ENCODE measurements at places on chromosomes 11 and 22. TPM values are rescaled to one million over a fixed set of nuclear protein-coding genes. Genes with fewer than 3 reads are reported as not detected.

DNA sequence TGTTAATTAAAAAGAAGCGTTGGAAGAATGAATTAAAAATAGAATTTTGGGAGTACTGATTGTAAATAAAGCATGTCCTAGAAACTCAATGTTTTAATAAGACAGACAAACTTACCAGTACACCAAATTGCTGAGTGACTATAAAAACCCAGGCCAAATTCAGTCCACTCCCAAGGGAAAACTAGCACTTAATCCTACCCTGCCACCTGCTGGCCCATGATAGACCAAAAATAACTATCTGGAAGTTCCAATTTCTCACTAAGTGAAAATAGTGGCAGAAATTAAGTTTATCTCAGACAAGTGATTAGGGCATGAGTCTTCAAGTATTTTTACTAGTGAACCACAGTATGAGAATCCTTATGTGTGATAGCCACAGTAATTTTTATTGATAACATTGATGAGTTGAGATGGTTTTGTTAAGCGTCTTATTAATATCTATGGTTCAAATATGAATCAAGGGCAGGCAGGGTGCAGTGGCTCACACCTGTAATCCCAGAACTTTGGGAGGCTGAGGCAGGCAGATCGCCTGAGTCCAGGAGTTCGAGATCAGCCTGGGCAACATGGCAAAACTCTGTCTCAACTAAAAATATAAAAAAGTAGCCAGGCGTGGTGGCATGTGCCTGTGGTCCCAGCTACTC lies 9.8 kb upstream of the DDX10 start:
- no peak for DNase-seq

DNA sequence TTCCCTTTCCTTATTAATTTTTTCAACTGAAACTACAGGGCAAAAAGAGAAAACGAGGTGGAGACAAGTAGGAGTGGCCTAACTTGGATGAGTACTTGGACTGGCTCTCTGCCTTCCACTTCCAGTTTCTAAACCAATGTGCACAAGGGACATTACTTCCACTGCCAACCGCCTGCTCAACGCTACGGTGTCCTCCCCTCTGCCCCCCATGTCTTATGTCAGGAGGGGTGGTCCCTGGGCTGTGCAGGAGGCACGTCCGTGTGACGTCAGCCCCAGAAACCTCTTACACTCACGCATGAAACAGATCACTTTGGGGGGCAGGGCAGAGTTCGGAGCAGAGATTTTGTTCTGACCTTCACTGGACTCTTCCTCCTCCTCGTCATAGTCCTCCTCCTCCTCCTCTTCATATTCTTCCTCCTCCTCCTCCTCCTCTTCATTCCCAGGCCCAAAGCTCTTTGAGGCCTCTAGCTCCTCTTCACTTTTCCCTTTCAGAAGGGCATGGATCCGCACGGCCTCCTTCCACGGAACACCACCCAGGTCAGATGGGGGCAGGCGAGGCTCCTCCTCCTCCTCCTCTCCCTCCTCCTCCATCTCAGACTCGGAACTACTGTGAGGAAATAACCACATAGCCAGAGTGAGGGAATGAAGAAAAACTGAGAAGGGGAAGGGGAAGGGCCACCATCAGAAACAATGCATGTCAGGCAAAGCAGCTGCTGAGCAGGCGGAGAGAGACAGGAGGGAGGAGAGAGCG lies 57.4 kb upstream of the BID start:
- DNase-seq = no peak

GRCh38 chr11:118090545-118091162 lies 3.9 kb upstream of the SMIM35 start:
- no peak for DNase-seq

GRCh38 chr11:95512682-95513081 lies 276.9 kb downstream of the FAM76B start:
- DNase-seq = no peak

DNA sequence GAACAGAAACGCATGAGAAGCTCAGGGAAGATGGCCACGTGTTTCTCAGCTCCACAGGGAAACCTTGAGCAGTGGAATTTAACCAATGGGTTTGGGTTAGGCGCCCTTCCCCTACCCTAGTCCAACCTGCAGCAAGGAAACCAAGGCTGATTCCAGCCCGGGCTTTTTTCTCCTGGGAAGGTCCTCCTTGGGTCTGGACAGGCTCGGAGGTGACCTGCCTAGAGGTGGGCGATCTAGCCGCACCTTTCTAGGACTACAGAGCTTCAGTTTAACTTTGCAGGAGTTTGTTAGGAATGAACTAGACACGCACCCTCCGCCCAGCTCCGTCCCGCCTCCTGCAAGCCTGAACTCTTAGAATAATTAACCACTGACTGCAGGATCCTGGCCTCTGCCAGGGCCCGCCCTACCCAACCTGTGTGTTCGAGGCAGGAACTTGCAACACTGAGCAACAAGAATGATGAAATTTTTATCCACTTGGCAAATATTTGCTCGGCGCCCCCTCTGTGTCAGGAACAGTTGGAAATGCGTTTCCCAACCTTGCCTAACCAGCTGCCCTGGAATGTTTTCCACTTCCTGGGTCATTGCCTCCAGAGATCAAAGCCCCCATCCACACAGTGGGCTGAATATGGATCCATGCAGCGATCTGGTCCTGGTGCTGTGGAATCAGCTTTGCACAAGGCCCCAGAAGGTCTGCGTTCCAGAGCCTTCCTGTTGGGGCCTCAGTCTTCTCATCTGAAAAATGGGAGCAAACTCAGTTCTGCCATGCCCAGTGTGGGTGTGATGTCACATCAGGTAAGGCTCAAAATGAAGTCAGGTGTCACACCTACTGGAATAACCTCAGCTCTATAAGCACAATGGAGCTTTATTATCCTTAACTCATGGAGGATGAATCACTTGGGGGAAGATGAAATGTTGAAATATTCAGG lies 13.3 kb downstream of the MPST start:
- no peak for DNase-seq

DNA sequence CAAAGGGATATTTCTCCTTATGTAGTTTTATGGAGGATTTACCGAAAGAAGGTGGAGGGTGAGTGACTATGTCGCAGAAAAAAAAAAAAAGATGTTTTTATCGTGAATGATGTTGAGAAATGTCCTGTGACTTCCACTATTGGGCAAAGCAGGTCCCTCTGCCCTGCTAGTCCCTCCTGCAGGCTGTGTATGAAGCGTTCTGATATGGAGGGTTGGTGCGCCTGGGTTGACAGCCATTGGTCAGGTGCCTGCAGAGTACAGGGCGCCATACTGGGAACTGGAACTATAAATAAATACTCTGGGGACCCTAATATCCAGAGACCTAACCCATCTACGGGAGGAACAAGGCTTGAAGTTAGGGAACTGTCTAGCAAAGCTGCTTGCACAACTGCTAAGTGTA lies 1.5 kb downstream of the IL17RA start:
- DNase-seq = no peak

DNA sequence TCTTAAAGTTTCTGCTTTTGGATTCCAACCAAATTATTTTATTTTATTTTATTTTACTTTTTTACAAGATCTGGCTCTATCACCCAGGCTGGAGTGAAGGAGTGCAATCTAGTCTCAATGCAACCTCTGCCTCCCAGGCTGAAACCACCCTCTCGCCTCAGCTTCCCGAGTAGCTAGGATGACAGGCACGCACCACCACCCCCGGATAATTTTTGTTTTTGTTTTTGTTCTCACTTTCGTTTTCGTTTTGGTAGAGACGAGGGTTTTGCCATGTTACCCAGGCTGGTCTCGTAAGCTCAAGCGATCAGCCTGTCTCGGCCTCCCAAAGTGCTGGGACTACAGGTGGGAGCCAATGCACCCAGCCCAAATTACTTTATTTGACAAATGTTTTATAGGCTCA lies 219.8 kb downstream of the ETS1 start:
- no peak for DNase-seq

- no peak for DNase-seq
Measured at GRCh38 chr11:10328314-10329098, 23.6 kb downstream of the ADM start.

GRCh38 chr11:17988465-17988864 lies 24.4 kb downstream of the SERGEF start:
- no peak for DNase-seq

DNA sequence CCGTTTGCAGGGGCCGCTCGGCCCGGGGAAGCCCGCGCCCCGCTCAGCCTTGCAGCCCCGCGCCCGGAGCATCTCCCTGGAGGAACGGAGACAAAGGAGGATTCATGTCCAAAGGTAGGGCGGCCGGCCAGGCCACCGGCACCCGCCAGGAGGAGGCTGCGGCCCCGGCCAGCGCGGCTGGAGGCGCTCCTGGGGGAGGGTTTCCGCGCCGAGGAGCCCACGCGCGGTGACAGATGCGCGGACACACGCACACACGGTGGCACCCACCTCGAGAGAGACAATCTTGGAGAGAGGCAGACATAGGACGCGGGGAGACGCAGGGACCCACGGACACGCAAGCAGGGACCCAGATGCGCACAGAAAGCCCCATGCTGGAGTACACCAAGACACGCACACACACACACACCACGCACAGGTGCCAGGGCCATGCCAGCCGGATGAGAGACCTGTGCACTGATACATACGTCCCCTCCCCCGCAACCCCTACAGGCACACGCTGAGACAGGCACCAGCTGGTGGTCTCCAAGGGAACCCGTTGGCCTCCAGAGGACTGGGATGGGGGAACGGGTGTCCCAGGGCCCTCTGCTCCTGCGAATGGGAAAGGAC lies 7.8 kb downstream of the SEPTIN3 start:
- no peak for DNase-seq

DNA sequence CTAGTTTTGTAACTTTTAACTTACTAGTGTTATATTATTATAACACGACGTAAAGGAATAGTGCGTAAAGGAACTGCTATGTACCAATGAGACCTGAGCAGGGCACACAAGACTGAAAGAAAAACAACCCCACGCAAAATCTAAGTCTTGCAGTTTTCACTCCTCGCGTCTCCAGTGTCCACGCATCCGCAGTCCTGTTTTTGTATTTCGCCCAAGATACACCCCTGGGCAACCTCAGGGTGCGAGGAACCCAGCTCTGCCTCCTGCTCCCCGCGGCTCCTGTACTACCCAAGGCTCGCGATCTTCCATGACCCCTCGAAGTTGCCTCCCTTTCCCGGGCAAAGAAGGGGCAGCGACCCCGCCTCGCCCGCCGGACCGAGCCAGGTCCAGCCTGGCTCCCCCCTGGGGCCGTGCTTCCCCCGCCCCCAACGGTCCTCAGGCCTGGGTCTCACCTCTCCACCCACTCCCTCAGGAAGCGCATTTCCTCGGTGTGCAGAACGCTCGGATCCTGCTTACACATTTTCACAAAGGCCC lies 393 bp downstream of the ST13 start:
- DNase-seq = no peak

DNA sequence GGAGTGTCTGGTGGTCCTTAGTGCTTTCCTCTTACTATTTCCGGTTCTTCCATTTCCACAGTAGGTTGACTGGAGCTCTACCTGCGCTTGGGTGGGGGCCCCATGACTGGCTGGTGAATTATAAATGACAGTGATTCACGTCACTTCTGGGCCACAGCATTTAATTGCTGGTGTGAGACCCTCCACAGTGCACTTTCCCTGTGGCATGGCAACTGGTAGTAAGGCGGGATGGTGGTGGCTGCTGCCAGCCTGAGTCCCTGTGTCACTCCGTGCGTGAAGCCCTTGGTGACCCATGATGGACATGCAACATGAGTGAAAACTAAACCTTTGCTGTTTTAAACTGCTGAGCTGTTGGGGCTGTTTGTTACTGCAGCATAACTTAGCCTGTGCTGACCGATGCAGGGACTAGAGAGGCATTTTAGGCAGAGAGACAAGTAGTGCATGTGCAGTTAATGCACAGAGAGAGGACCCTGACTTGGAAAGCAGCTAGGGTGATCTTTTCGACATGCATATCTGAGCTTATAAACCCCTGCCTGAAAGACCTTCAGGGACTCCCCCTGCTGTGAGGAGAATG lies 3.1 kb downstream of the PRDM11 start:
- DNase-seq = peak; percentile 43

DNA sequence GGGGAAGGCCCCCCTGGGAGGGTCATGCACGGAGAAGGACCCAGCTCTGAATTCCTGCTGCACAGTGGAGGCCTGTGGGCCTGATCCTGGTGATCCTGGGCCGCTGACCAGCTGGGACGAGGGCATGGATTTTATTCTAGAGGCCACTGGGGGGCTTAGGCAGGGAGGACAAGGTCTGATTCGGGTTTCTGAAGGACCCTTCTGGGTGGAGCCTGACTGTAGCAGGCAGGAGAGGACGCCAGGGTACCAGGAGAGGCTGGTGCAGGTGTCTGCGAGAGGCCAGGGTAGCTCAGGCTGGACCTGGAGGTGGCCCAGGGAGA lies 31.3 kb downstream of the MPPED1 start:
- peak; percentile 9 for DNase-seq

- DNase-seq = peak; percentile 89
Measured at GRCh38 chr11:726278-727220, 20.5 kb downstream of the EPS8L2 start.

DNA sequence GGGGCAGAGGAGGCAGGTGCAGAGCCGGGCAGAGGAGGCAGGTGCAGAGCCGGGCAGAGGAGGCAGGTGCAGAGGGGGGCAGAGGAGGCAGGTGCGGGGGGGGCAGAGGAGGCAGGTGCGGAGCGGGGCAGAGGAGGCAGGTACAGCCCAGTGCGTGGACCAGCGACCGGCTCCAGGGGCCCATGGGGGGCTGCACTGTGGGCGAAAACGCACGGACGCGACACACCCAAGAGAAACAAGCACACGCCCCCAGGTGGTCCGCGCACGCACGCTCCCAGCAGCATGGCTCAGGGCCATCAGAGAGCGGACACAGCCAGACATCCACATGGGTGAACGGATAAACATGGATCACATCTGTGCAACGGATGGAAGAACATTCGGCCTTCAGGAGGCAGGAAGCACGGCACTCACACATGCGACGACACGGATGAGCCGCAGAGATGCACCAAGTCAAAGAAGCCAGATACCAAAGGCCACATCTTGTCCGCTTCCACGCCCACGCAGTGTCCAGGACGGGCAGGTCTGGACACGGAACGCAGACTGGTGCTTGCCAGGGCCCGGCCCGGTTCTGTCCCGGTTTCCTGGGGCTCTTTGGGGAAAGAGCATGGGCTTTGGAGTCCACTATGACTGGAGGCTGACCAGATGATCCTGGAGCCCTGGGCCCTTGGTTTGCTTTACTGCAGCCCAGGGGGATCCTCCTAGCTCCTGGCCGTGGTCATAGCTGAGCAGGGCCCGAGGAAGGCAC lies 21.8 kb downstream of the OSBPL5 start:
- DNase-seq = no peak

DNA sequence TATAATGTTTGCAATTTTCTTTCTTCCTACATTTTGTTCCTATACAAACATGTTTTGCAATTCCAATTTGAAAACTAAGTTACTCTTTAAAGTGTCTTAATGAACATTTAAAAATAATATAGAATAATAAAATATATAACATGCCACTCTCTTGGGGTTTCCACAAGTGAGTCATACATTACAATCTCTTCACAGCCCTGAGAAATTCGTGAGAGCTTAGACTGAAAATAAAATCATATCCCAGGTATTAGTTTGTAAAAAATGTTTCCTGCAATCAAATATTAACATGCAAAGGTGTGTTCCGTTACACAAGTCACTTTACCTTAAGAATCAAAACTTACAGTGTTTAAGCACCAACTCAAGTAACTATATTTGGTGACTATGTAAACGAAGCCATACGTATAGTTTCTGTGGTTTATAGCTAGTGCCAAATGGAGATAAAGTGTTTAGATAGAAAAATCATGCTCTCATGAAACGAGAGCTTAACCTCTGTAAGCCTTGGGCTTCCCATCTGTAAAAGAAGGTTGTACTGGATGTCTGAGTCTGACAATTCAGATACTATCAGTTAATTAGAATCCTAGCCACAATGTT lies 253.6 kb upstream of the ANO3 start:
- no peak for DNase-seq

SEPTIN3 gene
- not detected for total RNA-seq

SLC17A6 gene
- total RNA-seq = not detected

LDHAL6A gene
- not detected for total RNA-seq

Data from cardiac septum (tissue), 1 donor.